ENCODE measurements at places on chromosomes 5 and 9.

GRCh38 chr9:98520221-98520960, 188.3 kb downstream of the GABBR2 start:
- H3K27ac ChIP-seq: no peak overlapping the region
- H3K4me3 ChIP-seq: no peak overlapping the region
- DNase-seq: no peak
- H3K4me1 ChIP-seq: no peaks in the 10 kb centered on the region
- H3K27me3 ChIP-seq: peaks cover 41% of the 10 kb centered on the region

DNA sequence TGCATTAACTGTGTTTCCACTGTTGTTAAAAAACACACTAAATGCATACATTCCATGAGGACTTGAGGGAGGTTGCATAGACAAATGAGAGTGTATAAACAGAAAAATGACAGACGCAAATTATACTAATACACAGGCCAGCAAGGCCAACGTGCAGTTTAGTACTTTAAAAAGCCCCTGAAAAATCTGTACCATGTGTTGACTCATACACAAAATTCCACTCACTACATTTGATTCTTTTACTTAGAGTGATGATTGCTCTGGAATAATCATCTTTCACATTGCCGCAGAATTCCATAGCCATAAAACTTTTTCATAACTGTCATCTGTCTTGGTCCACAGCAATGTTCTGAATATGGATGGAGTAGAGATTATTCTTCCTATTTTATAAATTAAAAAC, 215.7 kb downstream of the FAM114A2 start:
- peaks cover 9% of the 10 kb centered on the region for H3K27me3 ChIP-seq
- no peaks in the 10 kb centered on the region for H3K4me1 ChIP-seq
- no peaks in the 10 kb centered on the region for H3K36me3 ChIP-seq
- H3K4me3 ChIP-seq: no peak overlapping the region
- no peak overlapping the region for H3K27ac ChIP-seq

- no peaks in the 10 kb centered on the region for H3K4me1 ChIP-seq
- no peaks in the 10 kb centered on the region for H3K36me3 ChIP-seq
- H3K27me3 ChIP-seq: peaks cover 9% of the 10 kb centered on the region
- no peak overlapping the region for H3K27ac ChIP-seq
Observed at GRCh38 chr9:97768746-97769145, 71.6 kb upstream of the XPA start.

DNA sequence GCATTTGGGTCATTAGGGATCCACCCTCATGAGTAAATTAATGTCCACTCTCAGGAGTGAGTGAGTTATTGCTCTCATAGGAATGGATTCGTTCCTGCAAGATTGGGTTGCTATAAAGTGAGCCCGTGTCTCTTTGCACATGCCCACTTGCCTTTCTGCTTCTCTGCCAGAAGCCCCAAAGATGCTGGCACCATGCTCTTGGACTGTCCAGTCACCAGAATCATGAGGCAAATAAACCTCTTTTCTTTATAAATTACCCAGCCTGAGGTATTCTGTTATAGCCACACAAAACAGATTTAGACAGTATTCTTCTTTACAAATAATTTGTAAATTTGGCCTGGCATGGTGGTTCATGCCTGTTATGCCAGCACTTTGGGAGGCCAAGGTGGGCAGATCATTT, 24.6 kb downstream of the CDC26 start:
- H3K36me3 ChIP-seq: peaks cover 9% of the 10 kb centered on the region
- H3K27me3 ChIP-seq: no peaks in the 10 kb centered on the region
- DNase-seq: no peak
- H3K4me3 ChIP-seq: no peak overlapping the region
- H3K27ac ChIP-seq: no peak overlapping the region
- no peaks in the 10 kb centered on the region for H3K4me1 ChIP-seq

DNA sequence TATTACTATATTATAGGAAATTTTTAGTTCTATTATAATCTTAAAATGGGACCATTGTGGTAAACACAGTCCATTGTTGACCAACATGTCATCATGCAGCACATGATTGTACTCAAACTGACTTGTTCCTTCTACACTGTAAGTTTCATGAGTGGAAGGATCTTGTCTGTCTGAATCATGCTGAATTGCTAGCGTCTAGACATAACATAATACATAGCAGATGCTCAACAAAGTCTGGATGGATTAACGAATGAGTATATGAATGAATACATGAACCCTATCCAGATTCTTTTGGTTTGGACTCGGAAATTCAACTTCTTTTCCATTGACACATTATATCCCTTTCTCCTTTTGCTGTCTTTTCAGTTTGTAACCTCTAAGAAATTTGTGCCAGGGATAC, 429.2 kb upstream of the SGCD start:
- no peak for DNase-seq
- no peaks in the 10 kb centered on the region for H3K36me3 ChIP-seq
